Stimulated activated naive CD4-positive, alpha-beta T cell (primary cell): ENCODE measurements at places on chromosomes 6 and 20.

DNA sequence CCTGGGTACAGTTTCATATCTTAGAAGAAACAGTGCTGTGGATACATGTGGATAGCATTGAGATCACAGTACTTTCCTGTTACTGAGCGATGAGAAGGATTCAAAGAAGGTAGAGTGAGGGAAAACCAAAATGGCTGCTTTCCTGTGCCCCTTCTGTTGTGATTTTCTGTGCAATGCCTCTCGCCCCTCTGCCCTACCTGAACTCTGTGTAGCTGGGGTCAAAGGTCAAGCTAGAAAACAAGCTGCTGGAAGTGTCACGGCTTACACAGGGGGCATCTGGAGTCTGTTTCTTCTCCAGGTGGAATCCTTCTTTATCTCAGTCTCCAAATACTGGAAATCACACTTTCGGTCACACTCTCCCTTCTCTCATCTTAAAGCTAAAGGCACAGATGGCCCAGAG is 27.0 kb upstream of the CCN6 start:
- no peak for DNase-seq

DNA sequence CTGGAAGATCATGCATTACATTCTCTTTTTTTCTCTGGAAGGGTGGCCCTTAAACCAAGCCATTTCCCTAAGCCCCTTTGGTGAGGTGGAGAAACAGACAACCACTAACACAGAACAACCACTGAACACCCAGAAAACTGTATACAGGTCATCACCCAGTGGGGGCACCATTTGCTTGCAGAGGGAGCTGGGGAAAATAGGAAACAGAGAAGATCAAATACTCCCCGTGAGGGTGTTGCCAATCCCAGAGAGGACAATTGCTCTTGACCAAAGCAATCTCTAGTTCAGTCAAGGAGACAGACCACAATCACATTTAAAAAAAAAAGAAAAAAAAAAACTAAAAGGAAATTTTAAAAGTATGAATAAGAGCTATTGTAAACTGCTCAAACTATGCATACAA is 865 bp upstream of the DAAM2 start:
- no peak for DNase-seq

DNA sequence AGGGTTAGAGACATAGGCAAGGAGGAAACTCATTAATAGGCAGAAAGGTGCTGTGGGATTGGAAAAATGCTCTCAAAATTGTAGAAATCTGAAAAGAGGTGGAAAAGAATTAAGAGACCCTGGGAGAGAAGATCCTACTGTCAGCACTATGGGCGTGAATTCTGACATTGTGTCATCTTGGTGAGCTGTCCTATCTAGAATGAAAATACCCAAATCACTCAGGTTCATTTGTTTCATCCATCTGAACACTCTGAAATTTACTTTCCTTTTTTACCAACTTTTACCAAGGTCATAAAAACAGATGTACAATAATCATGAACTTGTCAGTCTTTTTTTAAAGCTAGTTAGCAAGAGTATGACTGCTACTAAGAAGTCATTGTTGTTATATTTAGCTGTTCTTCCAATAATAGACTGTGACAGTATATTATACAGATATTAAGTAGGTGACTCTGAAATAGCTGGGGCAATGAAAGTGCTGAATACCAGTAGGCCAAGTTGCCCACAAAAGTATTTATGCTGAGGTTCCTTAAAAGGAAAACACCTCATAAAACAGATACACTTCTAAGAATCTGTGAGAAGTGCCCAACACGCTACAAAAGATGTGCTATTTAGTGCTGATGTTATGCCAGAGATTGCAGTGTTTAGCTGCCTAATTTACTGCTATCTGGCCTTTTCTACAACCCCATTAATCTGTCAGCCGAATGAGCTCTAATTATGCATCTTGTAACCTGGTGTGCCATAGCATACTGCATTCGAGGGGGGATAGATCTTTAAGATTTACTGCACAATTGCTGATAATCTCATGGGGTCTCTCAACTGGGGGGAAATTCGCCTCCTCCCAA is 217.5 kb upstream of the SUPT3H start:
- no peak for DNase-seq

GRCh38 chr20:17385798-17386197 is 145.4 kb downstream of the BFSP1 start:
- DNase-seq: no peak

DNA sequence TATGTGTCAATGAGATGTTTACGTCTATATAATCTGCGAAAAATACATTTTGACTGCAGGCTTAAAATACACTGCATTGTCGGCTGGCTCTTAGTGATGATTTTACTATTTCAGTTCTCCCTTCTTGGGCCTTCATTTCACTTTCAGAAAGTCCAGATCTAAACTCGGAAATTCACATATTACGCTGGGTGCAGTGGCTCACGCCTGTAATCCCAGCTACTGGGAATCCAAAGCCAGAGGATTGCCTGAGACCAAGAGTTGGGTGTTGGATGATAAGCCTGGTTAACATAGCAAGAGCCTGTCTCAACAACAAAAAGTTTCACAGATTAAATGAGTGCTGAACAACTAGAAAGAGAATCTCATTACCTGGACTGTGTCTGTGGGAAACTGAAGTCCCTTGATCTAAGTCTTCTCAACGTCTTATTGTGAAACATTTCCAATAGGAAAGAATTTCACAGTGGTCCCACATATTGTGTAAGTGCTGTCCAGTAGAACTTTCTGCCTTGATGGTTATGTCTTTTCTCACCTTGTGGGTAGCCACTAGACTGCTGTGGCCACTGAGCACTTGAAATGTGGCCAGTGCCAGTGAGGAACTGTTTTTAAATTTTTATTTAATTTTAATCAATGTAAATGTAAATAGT is 1.9 kb downstream of the GINM1 start:
- no peak for DNase-seq
